Activated CD4-positive, alpha-beta T cell treated with anti-CD3 and anti-CD28 coated beads, Interleukin-2, Interleukin-4, amounts not matched to agents 100 ng/mL and 50 ng/mL, durations not matched to agents 16 hours and 8 hours (primary cell): ENCODE measurements at places on chromosomes 7 and 10.

GRCh38 chr7:113200281-113200680 lies 81.9 kb upstream of the SMIM30 start:
- DNase-seq: no peak

DNA sequence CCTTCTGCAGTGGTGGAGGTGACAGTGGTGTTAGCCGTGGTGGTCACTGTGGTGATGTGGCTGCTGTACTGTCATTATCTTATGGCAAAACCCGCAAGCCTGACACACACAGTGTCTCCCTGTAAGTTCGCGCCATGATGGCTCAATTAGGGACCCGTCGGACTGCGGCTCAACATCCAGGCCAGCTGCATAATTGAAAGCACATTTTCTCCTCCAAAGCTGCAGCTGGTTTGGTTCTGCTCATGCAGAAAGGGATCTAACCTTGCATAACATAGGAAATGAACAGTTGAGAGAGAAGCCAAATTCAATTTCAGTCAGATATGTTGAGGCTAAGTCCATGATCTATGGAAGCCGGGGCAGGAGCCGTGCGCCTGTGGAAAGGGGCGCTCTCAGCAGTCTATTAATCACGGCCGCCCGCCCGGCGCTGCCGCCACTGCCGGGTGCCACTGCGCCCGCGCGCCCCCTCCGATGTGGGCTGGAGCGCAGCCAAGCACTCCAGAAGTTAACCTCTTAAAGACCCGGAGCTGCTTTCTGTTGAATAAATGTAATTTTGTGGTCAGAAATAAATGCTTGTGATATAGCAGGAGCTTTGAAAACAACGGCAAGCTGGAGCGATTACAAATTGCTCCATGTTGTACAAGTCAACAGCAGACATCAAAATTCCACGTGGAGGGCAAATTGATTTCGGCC lies 227.7 kb downstream of the CUX1 start:
- DNase-seq: no peak

GRCh38 chr7:152076940-152077933 lies 51.8 kb downstream of the GALNT11 start:
- no peak for DNase-seq

DNA sequence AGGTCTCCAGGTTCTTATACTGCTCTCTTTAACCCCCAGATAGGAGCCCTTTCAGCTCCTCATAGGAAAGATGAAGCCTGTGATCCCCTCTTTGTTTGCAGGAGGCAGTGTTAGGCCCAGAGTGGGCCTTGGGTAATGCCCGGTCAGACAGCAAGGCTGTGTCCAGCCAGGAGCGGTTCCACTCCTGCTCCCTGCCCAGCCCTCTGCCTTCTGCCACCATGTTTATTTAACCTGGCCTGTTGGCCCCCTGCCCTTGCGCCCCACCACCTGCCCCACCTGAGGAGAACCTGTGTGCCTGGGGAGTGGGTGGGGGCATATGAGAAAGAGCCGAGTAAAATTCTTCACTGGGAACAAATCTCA lies 24.3 kb downstream of the CDH23 start:
- no peak for DNase-seq

DNA sequence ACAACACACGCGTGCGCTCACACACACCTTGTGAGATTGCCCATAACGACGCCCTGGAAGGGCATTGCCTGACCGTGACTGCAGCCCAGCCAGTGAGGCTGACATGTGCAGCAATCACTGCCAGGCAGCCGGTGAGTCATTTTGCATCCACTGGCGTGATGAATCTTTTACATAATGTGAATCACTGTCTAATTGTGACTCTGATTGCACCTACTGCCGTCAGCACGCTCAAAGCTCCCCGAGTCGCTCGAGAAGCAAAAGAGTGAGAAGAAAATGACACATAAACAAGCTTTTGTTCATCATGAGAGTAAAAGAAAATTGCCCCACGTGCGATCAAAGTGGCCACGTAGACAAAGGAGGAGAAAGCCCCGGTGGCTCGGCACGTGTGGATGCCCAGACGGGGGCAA lies 117.4 kb upstream of the PFKP start:
- DNase-seq: peak; percentile 83

- DNase-seq: no peak
Observed at GRCh38 chr7:9962742-9963141, 1010.9 kb upstream of the PHF14 start.

DNA sequence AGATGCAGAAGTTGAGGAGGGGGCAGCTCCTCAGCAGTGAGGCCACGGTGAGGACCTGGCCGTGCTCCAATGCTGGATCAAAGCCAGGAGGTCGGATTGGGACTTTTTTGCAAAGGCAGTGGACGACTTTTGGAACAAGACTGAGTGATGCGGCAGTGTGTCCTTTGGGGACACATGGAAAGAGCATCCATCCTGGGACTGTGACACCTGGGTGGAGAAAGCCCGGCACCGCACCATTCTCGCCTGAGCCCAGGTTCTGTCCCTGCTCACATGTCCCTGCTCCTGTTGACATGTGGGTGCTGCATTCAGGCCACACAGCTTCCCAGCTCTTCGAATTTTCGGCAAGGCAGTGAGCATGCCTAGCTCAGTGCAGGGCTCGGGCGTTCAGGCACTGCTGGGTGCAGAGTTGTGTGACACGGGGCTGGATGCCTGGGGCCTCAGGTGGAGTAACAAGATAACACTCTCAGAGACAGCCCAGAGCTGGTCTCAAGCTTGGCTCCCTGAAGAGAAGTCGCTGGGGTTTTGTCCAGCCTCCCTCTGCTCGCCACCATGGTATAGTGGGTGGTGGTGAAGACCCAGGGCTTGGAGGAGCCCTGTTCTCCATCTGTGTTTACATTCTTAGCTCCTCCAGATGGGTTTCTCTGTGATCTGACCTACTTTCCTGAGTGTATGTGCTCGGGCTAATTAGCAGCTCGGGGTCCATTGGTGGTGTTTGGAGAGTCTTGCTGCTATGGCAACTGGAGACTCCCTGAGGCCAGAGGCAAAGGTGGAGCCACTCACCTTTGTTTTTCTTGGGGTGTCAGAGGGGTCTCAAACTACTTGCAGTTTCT lies 111.7 kb upstream of the BTBD16 start:
- no peak for DNase-seq

DNA sequence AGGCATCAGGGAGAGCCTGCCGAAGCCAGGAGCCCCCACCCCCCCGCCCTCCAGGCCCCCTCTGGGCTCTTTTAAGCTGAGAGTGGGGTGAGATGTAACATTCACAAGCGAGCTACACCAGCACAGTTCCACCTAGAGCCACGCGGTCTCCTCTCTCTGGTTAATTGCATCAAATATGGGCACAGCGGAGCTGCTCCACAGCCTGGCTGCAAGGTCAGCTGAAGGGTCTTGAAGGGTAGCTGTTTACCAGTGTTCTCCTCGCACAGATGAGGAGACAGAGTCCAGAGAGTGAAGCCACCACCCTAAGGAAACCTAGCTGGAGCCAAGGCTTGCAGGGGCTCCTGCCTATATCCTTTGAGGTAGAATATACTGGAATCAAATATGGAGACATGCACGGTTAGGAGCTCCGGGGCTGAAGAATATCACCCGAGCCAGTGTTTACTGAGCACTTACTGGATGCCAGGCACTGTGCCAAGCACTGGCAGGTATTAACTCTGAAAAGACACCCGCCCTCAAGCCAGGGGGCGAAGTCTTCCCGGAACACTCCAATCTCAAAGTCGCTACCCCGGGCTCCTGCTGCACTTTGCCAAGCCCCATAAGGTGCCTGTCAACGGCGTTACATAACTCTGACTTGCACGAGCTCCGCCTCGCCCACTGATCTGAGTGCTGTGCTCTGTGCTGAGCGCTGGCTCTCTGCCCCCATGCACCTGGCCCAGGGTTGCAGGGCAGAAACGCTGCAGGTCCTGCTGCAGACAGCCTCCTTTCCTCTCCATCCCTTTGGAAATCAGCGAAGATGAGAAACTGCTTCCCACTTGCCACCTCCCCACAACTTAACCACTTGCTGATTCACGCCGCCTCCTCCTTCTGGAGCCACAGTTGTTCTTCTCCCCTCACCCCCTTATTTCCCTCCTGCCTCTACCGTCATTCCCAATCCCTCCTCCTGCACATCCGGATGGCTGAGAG lies 5.4 kb downstream of the CHST15 start:
- DNase-seq: no peak

GRCh38 chr10:89550509-89550908 lies 15.1 kb upstream of the SLC16A12 start:
- no peak for DNase-seq

GRCh38 chr7:151539088-151539671 lies 19.5 kb upstream of the RHEB start:
- no peak for DNase-seq

DNA sequence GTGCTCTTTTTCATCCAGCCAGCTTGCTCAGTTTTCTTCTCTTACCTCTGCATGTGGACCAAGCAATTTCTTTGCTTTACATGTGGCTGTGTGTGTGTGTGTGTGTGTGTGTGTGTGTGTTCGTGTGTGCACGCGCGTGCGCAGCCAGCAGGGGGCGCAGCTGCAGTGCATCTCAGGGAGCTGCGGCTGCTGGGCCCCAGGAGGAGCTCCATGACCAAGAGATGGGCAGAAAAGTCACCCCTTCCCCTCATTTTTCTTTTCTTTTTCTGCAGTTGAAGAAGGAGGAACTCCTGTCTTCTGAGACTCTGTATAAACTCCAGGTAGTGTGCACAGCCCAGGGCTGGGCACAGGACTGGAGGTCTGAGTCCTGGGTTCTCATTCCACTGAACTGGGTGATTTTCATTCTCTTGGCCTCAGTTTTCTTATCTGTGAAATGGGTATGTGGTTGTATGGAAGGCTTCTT lies 41.8 kb downstream of the BLNK start:
- peak; percentile 71 for DNase-seq

DNA sequence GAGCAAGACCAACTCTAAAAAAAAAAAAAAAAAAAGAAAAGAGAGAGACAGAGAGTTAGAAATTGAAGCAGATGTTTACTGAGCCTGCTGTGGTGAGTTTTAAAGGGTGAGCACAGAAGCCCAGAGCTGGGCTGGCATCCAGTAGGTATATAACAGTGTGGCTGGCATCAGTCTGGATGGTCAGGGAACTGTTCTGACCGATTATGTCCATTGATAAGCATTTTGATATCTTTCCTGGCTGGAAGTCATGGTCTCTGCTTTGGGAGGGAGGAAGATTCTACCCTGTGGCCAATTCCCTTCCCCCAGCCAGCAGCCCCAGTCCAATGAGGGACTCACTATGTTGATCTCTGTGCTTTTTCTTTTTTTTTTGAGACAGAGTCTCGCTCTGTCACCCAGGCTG lies 65.2 kb upstream of the PODXL start:
- no peak for DNase-seq

DNA sequence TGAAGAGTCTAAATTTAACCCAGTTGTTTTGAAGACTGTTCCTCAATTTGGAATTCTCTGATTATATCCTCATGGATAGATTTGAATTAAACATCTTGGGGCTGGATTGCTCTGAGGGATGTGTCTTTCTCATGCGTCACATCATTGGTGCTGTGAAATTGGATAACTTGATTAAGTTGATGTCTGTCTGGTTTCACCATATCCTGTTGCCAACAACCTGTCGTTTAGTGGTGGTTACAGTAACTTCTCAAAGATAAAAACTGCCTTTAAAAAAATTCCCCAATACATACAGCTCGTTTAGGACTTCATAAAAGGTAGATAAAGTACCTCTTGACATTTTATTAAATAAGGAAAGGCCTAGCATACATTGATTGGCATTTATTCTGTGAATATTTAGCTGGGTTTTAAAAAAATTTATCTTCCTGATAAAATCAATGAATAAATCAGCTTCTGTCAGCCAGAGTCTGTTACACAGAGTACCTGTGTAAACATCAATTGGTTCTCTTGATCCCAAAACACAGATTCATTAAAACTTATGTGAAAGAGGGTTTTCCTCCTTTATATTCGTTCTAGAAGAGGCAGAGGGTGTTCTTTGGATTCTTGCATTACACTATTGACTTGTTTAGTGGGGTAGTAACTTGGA lies 10.5 kb downstream of the CRCP start:
- DNase-seq: no peak

DNA sequence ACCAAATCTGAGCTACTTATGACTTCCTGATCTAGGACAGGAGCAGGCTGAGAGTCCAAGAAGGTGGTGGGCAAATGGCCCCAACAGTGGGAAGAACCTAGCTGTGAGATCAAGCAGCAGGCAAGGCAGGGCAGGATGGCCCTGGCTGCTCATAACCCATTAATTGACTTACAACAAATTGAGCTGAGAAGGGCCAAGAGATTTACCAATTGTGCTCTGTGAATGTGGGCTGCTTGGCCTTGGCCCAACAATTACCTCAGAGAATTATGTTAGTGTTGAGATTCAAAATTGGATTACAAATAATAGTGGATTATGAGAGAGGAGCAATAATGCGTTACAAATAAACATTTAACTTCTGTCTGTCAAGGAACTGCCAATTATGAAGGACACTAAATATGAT lies 956.5 kb downstream of the KCNMA1 start:
- no peak for DNase-seq

DNA sequence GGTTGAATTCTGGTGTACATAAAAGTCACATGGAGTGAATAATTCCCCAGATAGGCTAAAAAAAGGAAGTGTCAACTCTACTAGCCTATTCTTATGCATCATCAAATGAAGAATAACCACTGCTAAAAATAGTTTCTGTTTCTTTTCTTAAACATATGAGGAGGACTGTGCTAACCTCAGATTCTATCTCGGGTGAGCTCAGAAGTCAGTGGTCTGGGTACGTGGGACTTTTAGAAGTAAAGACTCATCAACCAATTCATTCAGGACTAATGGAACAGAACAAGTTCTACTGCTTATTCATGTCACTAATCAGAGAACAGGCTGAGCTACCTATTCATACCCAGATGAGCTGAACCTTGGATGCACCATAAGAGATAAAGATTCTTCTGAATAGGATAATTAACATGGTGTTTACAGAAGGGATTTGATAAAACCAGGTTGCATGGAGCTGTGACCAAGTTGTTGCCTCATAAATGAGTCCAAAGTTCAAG lies 9.5 kb upstream of the ASAH2 start:
- DNase-seq: peak; percentile 35
